ENCODE measurements at places on chromosomes 7 and 10. TPM values are rescaled to one million over a fixed set of nuclear protein-coding genes. Genes with fewer than 3 reads are reported as not detected.

The SAMD9L gene
- polyA plus RNA-seq = 8.6 TPM

The CYP3A7 gene
- 0.16 TPM for polyA plus RNA-seq

The SYT15 gene
- 0.19 TPM for polyA plus RNA-seq

The ZNF736 gene
- 4.3 TPM for polyA plus RNA-seq

The SFRP4 gene
- polyA plus RNA-seq = 1.5 TPM

DNA sequence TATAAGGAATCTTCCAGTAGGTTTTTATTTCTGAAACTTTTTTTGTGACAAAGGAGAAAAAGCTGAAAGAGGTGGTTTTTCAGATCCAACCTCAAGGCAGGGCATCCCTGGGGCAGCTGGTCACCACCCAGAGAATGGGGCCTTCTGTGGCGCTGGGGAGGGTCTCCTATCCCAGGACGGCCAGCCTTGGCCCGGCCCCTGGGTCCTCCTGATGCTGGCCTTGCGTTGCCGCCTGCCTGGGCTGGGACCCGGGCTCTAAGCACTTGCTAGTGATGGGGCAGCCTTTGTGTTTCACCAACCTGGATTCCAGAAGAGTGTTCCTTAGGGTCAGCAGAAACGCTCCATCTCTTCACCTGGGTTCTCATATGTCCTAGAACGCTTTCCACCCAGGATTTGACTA lies 16.3 kb downstream of the SHH start:
- no peak for DNase-seq

GRCh38 chr10:78727251-78727650 lies 341.5 kb upstream of the ZMIZ1 start:
- no peak for DNase-seq

DNA sequence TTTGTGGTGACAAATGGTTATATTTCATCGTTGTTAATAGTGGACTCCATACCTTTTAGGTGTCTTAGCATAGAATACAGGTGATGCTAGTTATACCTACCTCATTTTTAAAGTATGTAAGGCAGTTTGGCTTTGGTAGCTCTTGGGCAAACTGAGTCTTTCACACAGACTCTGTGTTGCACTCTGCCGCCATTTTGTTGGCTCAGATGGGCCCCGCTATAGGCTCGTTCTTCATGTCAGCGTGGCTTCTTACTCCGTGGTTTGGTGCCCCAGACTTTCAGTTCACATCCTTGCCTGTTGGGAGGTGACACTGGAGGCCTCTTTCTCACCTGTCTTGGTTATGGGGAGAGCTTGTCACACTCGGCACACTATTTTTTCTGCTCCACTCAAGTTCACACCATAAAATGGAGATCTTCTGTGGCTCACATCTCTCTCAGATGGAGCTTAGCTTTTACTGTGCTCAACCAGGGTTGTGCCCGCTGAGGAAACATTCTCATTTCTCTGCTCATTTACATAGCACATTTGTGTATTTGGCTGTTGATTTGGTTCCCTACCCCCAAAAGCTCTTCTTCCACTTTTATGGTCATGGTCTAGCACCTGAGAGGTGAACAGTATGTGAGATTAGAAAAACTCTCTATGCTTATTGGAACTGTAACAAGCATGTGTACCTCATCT lies 178.5 kb downstream of the ARID5B start:
- no peak for DNase-seq

- no peak for DNase-seq
Measured at GRCh38 chr10:101364721-101365120, 10.8 kb downstream of the BTRC start.

GRCh38 chr7:23864973-23865372 lies 155.0 kb downstream of the STK31 start:
- peak; percentile 86 for DNase-seq

- no peak for DNase-seq
Measured at GRCh38 chr10:87585565-87586514, 73.8 kb upstream of the PAPSS2 start.
